Cardiac muscle cell (in vitro differentiated cells and primary cell): ENCODE measurements at places on chromosomes 1 and 21. TPM values are rescaled to one million over a fixed set of nuclear protein-coding genes. Genes with fewer than 3 reads are reported as not detected.

DNA sequence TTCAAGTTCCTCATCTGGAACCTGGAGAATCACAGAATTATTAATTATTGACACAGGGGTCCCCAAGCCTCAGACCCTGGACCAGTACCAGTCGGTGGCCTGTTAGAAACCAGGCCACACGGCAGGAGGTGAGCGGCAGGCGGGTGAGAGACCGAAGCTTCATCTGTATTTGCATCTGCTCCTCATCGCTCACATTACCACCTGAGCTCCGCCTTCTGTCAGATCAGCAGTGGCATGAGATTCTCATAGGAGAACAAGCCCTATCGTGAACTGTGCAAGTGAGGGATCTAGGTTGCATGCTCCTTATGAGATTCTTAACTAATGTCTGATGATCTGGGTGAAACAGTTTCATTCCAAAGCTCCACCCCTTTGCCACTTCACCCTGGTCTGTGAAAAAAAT lies 125.9 kb downstream of the C1orf21 start:
- peaks cover 4% of the 10 kb centered on the region for H3K4me1 ChIP-seq
- no peak for DNase-seq
- no peaks in the 10 kb centered on the region for H3K27me3 ChIP-seq
- H3K27ac ChIP-seq, result no peak overlapping the region
- H3K4me3 ChIP-seq, result no peak overlapping the region

- no peak overlapping the region for H3K4me3 ChIP-seq
- H3K36me3 ChIP-seq, result no peaks in the 10 kb centered on the region
- no peak for DNase-seq
- H3K27ac ChIP-seq, result no peak overlapping the region
Measured at GRCh38 chr1:33502726-33503125, 30.3 kb downstream of the ZSCAN20 start.

- peak; percentile 27 for DNase-seq
- H3K4me1 ChIP-seq, result no peaks in the 10 kb centered on the region
Measured at GRCh38 chr1:117605164-117605773, 579 bp upstream of the TENT5C start.

- H3K27me3 ChIP-seq, result no peaks in the 10 kb centered on the region
- DNase-seq, result peak; percentile 27
- peaks cover 8% of the 10 kb centered on the region for H3K4me1 ChIP-seq
- peak overlapping the region; percentile 22 for H3K27ac ChIP-seq
Measured at GRCh38 chr1:193448682-193449461, 262.5 kb upstream of the B3GALT2 start.

DNA sequence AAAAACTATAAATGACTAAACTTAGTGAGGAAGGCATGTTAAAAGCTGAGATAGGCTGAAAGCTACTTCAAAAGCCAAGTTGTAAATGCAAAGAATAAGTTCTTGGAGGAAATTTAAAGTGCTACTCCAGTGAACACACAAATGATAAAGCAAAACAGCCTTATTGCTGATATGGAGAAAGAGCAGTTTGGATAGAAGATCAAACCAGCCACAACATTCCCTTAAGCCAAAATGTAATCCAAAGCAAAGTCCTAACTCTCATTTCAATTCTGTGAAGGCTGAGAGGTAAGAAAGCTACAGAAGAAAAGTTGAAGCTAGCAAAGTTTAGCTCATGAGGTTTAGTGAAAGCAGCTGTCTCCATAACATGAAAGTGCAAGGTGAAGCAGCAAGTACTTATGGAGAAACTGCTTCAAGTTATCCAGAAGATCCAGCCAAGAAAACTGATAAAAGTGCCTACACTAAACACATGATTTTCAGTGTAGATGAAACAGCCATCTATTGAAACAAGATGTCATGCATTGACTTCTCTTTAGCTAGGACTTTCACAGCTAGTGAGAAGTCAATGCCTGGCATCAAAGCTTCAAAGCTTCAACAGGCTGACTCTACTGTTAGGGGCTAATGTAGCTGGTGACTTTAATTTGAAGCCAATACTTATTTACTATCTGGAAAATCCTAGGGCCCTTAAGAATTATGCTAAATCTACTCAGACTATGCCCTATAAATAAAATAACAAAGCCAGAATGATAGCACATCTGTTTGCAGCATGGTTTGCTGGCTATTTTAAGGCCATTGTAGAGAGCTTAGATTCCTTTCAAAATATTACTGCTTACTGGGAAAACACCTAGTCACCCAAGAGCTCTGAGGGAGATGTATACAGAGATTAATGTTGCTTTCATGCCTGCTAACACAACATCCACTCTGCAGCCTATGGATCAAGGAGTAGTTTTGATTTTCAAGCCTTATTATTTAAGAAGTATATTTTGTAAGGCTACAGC lies 188.6 kb downstream of the EIF4G3 start:
- DNase-seq, result no peak
- H3K36me3 ChIP-seq, result no peaks in the 10 kb centered on the region
- H3K27me3 ChIP-seq, result no peaks in the 10 kb centered on the region
- H3K4me3 ChIP-seq, result no peak overlapping the region
- H3K27ac ChIP-seq, result peak overlapping the region; percentile 2

DNA sequence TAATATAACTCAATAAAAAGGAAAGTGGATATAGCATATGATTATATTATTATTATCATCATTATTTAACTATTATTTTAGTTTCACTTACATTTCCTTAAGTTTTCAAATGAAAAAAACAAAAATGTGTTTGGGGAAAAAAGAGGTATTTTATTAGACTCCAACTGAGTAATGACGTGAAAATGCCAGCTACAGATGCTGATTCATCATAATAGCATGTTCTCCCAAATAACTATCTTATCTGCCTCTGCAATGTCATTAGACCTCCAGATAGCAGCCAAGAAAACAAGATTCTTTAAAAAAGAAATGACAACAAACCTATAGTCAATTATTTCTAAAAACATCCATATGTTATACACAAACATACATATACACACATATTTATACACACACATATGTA lies 1071.9 kb upstream of the TMPRSS15 start:
- H3K27ac ChIP-seq, result no peak overlapping the region
- H3K27me3 ChIP-seq, result no peaks in the 10 kb centered on the region
- no peaks in the 10 kb centered on the region for H3K4me1 ChIP-seq
- H3K36me3 ChIP-seq, result no peaks in the 10 kb centered on the region
- DNase-seq, result no peak

GRCh38 chr1:11374748-11375110 lies 101.7 kb downstream of the UBIAD1 start:
- no peak overlapping the region for H3K4me3 ChIP-seq
- no peak for DNase-seq

DNA sequence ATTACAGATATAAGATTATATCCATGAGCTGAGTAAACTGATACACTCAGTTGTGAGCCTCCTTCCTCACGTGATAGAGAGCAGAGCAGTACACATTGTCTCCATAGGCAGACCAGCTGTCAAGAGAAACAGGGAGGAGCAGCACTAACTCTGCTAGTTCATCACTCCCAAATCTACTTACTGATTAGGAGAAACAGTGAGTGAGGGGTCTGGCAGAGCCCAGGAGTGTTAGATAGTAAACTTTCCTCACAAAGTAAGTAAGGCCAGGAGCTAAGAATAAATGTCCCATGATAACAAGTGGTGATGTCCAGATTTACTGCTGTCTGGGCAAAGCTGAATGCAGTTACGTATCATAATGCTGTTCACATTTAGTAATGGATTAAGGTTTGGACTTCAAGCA lies 168.6 kb upstream of the KCNK2 start:
- H3K36me3 ChIP-seq, result no peaks in the 10 kb centered on the region
- H3K27ac ChIP-seq, result no peak overlapping the region
- H3K4me1 ChIP-seq, result no peaks in the 10 kb centered on the region
- DNase-seq, result no peak
- no peaks in the 10 kb centered on the region for H3K27me3 ChIP-seq

DNA sequence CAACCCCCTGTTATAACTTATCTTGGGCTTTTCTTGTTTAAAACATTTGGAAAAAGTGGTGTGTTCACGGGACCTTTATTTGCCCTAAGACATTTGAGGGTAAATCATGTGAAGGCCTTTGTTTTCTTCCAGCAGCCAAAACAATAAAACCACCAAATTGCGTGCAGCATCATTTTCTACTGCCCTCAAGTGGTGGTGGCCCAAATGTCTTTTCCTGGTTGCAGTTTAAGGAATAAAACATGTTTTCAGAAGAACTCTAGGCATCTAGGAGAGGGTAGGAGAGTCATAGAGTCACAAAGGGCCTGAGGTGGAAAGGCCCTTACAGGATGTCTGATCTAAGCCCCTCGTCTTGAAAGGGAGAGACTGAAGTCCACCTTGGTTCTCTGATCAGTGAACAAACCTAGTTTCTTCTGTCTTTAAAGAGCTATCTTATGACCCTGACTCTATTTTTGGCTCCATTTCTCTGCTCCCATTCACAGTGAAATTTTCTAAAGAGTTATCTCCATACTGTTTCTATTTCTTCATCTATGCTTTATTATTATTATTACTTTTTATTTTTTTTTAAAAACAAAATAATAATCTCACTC lies 16.0 kb upstream of the EPS15 start:
- no peak overlapping the region for H3K27ac ChIP-seq
- H3K36me3 ChIP-seq, result no peaks in the 10 kb centered on the region
- peak; percentile 35 for DNase-seq
- no peak overlapping the region for H3K4me3 ChIP-seq
- H3K4me1 ChIP-seq, result peaks cover 8% of the 10 kb centered on the region

GRCh38 chr21:33968995-33969348 lies 53.4 kb upstream of the ATP5PO start:
- no peaks in the 10 kb centered on the region for H3K27me3 ChIP-seq
- peaks cover 53% of the 10 kb centered on the region for H3K4me1 ChIP-seq
- peak overlapping the region; percentile 85 for H3K27ac ChIP-seq
- H3K36me3 ChIP-seq, result no peaks in the 10 kb centered on the region
- no peak for DNase-seq
- no peak overlapping the region for H3K4me3 ChIP-seq

DNA sequence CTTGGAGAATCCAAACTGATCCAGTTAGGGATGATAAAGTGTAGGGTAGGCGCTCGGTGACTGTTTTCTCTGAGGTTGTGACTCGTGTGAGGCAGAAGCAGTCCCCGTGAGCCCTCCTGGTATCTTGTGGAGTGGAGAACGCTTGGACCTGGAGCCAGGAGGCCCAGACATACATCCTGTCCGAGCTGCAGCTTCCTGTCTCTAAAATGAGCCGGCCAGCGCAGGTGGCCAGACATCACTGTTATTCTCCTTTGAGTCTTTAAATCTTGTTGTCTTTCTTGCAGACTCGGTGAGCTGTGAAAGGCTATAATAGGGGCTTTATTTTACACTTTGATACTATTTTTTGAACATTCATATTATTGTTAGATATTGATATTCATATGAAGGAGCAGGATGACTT lies 12.3 kb downstream of the PCSK9 start:
- H3K4me3 ChIP-seq, result no peak overlapping the region
- no peaks in the 10 kb centered on the region for H3K27me3 ChIP-seq
- no peaks in the 10 kb centered on the region for H3K4me1 ChIP-seq
- H3K27ac ChIP-seq, result no peak overlapping the region

GRCh38 chr1:165887877-165888551 lies 60.6 kb downstream of the UCK2 start:
- no peaks in the 10 kb centered on the region for H3K36me3 ChIP-seq
- H3K27ac ChIP-seq, result no peak overlapping the region
- no peak for DNase-seq
- no peak overlapping the region for H3K4me3 ChIP-seq
- peaks cover 5% of the 10 kb centered on the region for H3K4me1 ChIP-seq

- H3K27me3 ChIP-seq, result no peaks in the 10 kb centered on the region
- H3K4me3 ChIP-seq, result no peak overlapping the region
- no peaks in the 10 kb centered on the region for H3K36me3 ChIP-seq
- H3K27ac ChIP-seq, result no peak overlapping the region
- DNase-seq, result no peak
Measured at GRCh38 chr1:88016947-88017346, 667.1 kb upstream of the PKN2 start.

DNA sequence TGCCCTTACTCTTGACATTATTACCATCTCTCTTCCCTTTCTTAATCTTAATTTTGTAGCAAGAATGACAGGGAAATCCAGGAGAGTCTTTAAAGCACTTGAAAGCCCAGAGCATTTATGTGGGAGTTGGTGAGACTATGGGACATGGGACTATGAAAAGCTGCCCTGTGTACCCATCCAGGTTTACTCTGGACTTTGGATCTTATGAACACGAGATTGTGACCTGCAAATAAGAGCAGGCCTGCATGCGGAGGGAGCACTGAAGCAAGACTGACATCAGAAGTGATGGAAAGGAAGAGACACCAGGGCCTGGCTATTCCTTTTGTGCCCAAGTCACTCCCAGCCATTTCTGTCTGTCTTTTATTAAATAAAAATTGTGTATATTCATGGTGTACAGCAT lies 209.6 kb downstream of the NUF2 start:
- DNase-seq, result no peak
- H3K36me3 ChIP-seq, result no peaks in the 10 kb centered on the region
- H3K27me3 ChIP-seq, result no peaks in the 10 kb centered on the region
- no peak overlapping the region for H3K27ac ChIP-seq
- H3K4me3 ChIP-seq, result no peak overlapping the region

DNA sequence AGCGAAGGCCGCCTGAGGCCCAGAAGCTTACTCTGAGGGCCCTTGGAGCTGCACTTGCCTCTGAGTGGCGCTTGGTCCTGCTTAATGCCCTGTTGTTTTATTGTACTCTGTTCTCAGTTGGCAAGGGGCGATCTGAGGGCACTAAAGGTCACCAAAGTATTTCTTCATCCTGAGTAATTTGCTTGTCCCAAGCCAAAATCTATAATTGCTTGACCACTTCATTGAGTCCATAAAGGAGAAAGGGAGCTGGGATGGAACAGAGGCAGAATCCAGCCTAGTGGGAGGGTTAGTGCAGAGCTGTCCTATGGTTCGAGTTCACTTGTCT lies 376 bp upstream of the NUAK2 start:
- no peak for DNase-seq
- H3K27me3 ChIP-seq, result no peaks in the 10 kb centered on the region
- H3K4me1 ChIP-seq, result peaks cover 19% of the 10 kb centered on the region
- no peak overlapping the region for H3K4me3 ChIP-seq

DNA sequence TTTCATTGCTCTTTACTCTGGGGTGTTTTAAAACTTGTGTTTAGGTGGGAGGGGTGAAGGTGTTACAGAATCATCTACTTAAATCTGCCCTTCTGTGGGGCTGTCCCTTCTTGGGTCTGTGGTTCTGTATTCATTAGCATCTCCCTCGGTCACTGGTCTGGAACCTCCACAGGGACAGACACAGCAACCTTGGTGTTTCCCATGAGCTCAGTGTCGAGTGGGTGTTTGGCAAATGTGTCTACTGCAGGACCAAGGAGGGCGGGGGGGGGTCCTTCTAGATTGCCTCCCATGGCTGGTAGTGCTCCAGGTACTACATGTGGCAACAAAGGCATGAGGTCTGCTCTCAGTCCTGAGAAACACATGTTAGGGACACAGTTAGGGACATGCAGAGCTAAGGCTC lies 273.4 kb downstream of the PCP4 start:
- no peak for DNase-seq
- no peaks in the 10 kb centered on the region for H3K4me1 ChIP-seq
- H3K27me3 ChIP-seq, result no peaks in the 10 kb centered on the region

Gene RYR2
- total RNA-seq, result 87.1 and 155 TPM in 2 replicates

Gene LCE6A
- not detected in 2 replicates for total RNA-seq

Gene KCNAB2
- 5.1 and 10.8 TPM in 2 replicates for total RNA-seq

Gene INKA2
- total RNA-seq, result 7.5 and 11.1 TPM in 2 replicates

Gene CLDN17
- not detected in 2 replicates for total RNA-seq

Gene PPIAL4G
- total RNA-seq, result not detected in 2 replicates

Gene IFI44L
- total RNA-seq, result 0.04 and 1.2 TPM in 2 replicates

Gene SERINC2
- 6.7 and 8.1 TPM in 2 replicates for total RNA-seq

Gene RGL1
- total RNA-seq, result 20.6 and 22.8 TPM in 2 replicates

Gene ZYG11A
- total RNA-seq, result 0.04 and 0.06 TPM in 2 replicates

Gene ZNF695
- total RNA-seq, result 1.1 and 4.3 TPM in 2 replicates

Gene IL23R
- total RNA-seq, result not detected in 2 replicates
